Kidney capillary endothelial cell (primary cell): ENCODE measurements at places on chromosomes 16 and 17.
A peak's percentile ranks its signal among the peaks of the same experiment; 100 is the strongest.

DNA sequence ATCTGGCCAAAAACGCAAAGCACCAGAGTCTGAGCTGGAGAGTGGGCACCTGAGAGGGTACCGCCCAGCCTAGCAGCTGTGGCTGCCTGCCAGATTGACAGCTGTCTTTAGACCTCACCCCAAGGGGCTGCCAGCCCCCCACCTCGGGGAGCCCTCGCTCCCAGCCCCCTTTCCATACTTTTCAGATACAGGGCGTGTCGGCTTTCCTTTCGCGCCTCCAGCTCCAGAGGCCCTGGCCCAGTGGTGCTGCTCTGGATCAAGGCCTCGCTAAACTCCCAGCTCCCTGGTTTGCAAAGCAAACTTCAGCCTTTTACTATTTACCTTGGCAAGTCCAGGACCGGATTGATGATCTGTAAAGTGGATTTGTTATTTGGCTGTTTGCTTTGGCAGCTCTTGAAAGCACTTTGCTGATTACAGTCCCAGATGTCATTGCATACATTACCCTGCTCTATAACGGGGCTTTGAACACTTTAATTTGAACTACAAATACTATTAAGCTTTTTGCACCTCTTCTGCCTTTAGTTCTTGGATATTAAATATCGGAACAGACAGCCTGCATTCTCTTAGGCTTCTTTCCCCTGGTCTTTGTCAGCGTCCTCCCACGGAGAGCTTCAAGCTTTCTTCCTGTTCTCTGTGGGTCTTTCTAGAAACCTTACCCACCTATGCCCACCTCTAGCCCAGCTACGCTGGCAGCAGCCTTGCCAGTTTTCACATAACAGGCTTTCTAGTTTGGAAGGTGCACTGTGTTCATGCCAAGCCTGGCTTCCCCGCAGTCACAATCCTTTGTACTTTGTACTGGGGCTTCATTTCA is 63.6 kb upstream of the TBX2 start:
- DNase-seq = no peak

- peak; percentile 57 for DNase-seq
Observed at GRCh38 chr17:81917565-81918332, at the start of gene SIRT7. Gene SIRT7 (minus strand): TSS chr17:81918176. CDS start chr17:81918131, 45 bp downstream.

DNA sequence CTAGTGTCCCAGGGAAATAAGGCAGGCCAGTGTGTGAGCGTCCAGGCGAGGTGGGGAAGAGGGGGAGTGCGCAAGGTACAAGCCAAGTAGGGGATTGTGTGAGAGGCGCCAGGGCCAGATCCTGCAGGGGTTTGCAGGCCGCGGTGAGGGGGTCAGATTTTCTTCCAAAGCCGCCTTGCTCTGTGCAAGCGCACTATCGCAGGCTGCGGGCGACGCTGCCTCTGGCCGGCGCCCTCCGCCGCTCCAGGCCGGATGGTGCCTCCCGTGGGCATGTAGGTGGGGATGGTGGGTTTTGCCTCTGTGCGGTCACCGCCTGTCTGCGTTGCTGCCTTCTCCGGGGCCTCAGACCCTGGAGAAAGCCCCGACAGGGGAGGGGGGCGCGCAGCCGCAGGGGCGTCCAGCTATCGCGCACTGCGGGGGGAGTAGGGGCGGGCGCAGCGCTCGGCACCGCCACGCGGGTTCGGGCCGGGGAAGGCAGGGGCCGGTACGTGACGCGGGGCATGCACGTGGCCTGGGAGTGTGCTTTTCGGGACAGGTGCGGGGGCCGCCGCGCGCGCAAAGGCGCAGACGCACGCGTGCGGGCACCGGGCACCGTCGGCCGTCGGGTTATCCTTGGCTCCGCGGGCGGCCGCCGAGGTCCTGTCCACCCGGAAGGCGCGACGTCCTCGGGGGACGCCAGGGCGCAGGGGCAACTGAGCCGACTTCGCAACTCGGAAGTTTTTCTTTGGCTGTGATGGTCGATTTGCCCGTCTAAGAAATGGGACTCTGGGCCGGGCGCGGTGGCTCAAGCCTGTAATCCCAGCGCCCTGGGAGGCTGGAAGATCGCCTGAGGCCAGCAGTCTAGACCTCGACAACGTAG is 1.1 kb upstream of the HAPSTR1 start:
- DNase-seq = no peak

- no peak for DNase-seq
Observed at GRCh38 chr16:80380514-80380913, 160.3 kb upstream of the DYNLRB2 start.

- no peak for DNase-seq
Observed at GRCh38 chr16:51757124-51757470, 606.0 kb upstream of the SALL1 start.

- no peak for DNase-seq
Observed at GRCh38 chr17:17565471-17566339, 25.8 kb downstream of the PEMT start.

- DNase-seq = no peak
Observed at GRCh38 chr17:57444682-57445450, 188.5 kb downstream of the MSI2 start.

GRCh38 chr17:39617100-39617445 is 9.4 kb upstream of the NEUROD2 start:
- DNase-seq = no peak

DNA sequence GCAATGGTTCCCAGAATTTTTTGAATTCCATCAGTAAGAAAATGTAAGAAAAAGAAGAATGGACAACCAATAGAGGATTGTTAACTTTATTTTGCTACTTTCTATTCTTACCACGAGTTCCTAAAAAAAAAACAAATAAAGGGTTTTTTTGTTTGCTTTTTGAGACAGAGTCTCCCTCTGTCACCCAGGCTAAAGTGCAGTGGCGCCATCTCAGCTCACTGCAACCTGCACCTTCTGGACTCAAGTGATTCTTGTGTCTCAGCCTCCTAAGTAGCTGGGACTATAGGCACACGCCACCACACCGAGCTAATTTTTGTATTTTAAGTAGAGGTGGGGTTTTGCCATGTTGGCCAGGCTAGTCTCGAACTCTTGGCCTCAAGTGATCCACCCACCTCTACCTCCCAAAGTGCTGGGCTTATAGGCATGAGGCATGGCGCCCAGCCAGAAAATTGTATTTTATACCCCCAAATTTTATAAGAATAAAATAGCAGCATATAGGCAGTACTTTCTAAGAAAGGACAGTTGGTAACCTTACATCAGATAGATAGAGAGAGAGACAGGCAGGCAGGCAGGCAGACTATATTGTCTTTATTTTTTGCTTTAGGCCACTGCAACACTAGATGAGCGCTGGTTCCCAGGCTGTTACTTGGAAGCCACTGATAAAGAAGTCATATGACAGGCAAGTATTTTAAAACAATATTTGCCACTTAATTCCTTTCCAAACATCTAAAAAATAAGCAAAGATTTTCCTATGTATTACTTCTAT is 127.5 kb downstream of the VPS53 start:
- no peak for DNase-seq

- no peak for DNase-seq
Observed at GRCh38 chr16:1785846-1786170, 3.0 kb downstream of the NUBP2 start.
